ENCODE measurements at places on chromosomes 2 and 18.

- no peak for DNase-seq
Measured at GRCh38 chr2:41736105-41736567, 311.7 kb upstream of the PKDCC start.

- DNase-seq = no peak
Measured at GRCh38 chr18:22387787-22388186, 29.9 kb downstream of the CTAGE1 start.

GRCh38 chr2:1644427-1644826, 99.9 kb downstream of the PXDN start:
- DNase-seq = no peak

- no peak for DNase-seq
Measured at GRCh38 chr2:237661799-237662328, 34.5 kb downstream of the LRRFIP1 start.

- DNase-seq = no peak
Measured at GRCh38 chr2:84870306-84870705, 10.6 kb downstream of the TRABD2A start.

- no peak for DNase-seq
Measured at GRCh38 chr2:28428486-28428885, 35.8 kb downstream of the FOSL2 start.

DNA sequence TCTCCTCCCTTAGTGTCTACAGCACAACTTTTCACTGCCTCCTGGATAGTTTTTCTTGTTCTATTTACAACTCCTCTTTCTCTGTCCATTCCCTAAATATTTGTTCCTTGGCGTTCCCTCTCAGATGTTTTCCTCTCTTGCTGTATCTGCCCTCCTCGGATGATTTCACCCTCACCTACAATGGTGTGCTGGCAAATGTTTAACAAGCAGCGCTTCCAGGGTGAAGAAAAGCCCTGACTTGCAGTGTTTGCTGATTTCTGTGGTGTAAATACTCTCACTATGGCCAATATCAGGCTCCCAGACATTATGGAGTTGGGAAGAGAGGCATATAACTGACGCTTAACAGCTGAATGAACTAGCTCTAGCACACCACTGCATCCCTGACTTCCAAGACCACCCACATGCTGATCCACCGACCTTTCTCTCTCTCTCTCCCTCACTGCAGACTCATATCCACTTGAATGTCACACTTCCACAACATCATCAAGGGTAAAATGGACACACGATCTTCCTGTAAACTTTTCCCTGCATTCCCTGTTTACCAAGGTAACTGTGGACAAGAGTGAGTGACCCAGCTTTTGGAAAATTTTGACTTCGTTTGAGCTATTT, 31.5 kb upstream of the SPTBN1 start:
- DNase-seq = no peak

- no peak for DNase-seq
Measured at GRCh38 chr2:210687786-210688470, 131.5 kb downstream of the CPS1 start.

DNA sequence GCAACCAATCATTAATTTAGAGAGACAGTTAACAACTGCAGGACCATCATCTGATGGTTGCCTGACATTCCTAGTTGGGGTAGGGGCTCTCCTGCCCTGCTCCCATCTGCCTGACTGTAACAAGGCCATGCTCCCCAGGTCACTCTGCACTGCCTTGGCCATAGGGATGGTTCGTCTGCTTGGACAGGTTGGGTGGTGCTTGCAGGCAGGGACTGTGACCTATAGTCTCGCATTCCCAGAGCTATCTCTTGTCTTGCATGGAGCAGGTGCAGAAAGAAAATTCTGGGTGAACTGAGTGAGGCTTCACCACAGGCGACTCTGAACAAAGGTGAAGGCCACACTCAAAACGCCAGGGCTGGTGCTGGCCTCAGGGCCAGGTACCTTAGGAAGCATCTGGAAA, 64.7 kb downstream of the EMILIN2 start:
- no peak for DNase-seq

GRCh38 chr2:34368304-34368703, 769.2 kb upstream of the FAM98A start:
- no peak for DNase-seq
